ENCODE measurements at places on chromosomes 5 and 9.

DNA sequence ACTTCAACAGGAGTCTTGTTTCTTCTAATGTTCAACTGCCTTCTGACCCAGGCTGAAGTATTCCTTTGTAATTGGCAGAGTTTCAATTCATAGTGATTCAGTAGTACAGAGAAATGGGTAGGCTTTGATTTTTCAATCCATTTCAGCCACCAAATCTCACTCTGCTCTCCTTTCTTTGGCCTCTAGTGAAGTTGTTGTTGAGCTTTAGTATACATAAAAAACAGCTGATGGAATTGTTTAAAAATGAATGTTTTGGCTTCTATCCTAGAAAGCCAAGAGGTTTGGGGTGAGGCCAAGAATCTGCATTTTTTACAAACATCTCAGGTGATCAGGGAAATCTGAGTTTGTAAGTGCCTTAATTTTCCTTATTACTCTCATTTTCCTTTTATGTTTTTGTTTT lies 182.9 kb upstream of the MAP1B start:
- DNase-seq, result no peak

GRCh38 chr5:169788168-169788567 lies 151.1 kb downstream of the DOCK2 start:
- DNase-seq, result no peak

DNA sequence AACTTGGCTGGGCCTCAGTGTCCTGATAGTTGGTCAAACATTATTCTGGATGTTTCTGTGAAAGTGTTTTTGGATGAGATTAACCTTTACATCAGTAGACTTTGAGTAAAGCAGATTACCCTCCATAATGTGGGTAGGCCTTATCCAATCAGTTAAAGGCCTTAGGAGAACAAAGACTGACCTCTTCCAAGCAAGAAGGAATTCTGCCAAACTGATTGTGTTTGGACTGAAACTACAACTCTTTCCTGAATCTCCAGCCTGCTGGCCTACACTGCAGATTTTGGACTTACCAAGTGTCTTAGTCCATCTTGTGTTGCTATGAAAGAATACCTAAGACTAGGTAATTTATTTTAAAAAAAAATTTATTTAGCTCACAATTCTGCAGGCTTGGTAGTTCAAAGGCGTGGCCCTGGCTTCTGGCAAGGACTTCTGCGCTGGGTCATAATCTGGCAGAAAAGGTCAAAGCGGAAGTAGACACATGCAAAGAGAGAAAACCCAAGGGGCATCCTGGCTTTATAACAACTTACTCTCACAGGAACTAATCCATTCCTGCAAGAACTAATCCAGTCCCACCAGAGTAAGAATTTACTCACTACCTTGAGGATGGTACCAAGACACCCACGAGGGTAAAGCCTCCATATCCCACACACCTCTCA lies 8.6 kb upstream of the ARHGEF37 start:
- no peak for DNase-seq

- no peak for DNase-seq
These were observed 31.7 kb downstream of the FUBP3 start for GRCh38 chr9:130610862-130611707.

- DNase-seq, result no peak
These were observed 226.1 kb upstream of the NMUR2 start for GRCh38 chr5:152631221-152631620.

- no peak for DNase-seq
These were observed 9.5 kb downstream of the GZMK start for GRCh38 chr5:55033568-55033967.

- peak; percentile 42 for DNase-seq
These were observed 8.7 kb downstream of the LHX6 start for GRCh38 chr9:122219856-122220672.

GRCh38 chr5:146836226-146836842 lies 42.2 kb downstream of the PPP2R2B start:
- no peak for DNase-seq

- peak; percentile 66 for DNase-seq
These were observed 209.3 kb downstream of the ROR2 start for GRCh38 chr9:91740701-91741100.

DNA sequence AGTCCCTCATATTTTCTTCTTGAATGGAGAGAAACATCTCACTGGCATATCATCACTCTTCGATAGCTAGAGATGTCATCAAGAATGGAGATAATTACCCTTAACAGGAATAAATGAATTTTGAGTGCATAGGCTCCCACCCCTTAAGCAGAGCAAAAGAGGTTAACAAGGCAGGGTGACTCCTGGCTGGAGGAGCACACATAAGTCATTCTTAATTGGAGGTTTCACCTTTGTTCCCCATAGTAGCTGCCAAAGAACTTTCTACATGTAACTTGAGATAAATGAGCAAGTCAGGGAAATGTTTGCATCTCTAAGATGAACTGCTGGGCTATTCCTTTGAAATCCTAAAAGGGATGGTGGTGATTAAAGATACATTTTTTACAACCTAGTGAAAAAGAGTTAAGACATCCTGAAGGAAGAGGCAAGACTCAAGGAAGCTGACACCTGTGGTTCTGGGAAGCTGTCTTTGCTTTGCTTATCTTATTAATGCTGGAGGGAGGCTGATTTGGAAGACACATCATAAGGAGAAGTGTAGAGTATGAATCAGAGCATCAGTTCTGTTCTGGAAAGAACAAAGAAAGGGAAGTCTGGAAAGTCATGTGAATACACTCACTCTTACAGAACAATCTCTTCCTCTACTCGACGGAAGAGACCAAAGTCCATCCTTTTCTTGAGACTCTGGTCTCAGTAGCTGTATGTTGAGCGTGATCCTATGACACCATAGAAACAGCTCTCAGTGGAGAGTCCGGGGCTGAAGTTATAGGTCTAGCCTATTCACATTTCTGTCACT lies 326.3 kb downstream of the OSTF1 start:
- no peak for DNase-seq

DNA sequence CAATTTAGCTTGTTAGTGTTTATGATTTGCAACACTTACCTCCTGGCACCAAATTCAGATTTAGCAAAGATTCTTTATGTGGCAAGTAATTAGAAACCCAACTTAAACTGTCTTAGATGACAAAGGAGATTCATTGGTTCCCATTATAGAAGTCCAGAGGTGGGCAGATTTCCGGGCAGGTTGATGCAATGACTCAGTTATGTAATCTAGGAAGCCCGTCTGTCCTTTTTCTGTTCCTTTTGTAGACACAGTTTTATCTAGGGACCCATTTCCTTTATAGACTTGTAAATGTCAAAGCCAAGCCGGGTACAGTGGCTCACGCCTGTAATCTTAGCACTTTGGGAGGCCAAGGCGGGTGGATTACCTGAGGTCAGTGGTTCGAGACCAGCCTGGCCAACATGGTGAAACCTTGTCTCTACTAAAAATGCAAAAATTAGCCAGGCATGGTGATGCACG lies 20.3 kb upstream of the ANKRD33B start:
- DNase-seq, result no peak

- no peak for DNase-seq
These were observed 941 bp downstream of the XPA start for GRCh38 chr9:97695995-97696802.

DNA sequence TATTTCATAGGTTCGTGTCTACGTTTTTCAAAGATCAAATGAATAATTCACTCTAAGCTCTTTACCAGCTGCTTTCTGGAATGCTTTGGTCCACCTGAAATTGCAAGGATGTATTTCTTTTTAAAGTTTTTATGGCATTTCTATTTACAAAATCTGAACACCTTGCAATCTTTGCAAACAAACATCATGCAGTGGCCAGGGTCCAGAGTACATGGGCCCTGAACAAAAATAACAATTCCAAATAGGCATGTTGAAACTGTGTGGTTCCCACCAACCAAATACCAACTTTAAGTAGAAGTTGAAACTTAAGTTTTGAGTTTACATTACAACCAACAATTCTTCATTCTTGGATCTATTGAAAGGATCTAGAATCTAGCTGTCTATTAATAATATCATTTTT lies 180.1 kb upstream of the FTMT start:
- no peak for DNase-seq

GRCh38 chr5:71693828-71694427 lies 25.1 kb upstream of the CARTPT start:
- DNase-seq, result no peak
